ENCODE measurements at places on chromosomes 12 and 14.

DNA sequence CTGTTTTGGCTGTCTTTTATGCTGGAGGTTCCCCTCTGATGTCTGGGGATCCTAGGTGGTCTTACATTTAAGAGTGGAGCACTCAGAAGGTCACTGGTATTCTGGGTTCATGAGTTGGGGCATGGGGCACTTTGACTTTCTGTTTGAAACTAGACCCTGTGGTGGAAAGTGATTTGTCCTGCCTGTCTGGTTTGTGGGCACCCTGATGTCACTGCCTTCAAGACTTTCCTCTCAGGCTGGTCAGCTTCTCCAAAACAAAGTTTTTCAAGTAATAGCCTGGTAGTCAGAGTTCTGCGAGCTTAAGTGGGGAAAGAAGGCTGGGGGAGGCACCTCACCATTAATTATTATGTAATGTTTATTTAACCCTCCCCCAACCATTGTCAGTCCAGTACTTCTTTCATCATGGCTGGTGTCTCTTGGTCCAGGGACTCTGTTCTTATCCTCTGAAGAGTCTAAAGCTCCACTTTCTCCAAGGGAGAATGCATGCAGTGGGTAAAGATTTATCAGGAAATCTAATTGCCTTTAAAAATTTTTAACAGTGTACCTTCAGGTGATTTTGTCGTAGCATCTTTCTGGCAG is 35.3 kb downstream of the ZC3H14 start:
- no peak for DNase-seq

DNA sequence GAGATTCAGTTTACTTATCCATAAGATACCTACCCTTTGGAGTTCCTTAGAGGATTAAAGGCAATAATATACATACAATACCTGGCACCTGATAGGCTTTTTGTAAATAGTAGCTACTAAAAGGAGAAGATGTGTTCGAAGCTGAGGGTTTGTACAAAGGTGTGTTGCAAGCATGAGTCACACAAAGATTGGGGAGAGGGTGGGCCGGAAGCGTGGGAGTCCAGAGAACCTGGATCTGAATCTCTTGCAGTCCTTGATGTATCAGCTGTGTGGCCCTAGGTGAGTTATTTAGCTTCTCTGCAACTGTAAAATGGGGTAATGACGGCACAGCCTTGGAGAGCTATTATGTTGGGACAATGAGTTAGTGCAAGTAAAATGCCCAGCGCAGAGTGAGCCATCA is 61.6 kb upstream of the PSMC1 start:
- DNase-seq = no peak

DNA sequence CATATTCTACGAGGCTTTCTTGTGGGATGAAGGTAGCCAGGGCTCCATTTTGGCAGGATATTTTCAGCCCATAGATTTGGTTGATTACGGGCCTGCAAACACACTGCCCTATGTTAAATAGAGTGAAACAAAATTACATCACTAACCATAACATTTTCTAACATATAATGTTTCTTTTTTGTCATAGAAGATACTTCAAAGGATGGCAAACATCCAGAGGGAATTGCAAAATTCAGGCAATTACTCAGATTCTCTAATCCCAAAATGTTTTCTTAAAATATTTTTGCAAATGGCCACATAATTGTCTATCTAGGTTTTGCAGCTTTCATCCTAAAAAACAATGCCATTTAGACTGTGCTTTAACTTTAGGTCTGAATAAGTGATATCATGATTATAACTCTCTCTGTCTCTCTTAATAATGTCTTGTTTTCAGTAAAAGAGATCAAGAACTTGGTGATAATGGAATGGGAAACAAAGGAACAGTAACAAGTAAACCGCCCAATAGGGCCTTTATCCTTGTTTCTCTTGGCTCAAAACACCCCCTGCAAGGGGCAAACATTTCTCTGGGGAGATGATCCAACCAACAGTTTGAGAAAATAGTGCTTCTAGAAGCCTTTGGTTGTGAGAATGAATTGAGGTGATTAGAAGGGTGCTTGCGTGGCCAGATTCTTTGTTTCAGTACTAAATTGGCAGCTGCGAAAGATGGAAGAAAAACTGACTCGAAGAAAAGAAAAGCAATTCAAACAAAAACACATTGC is 54.4 kb upstream of the BTG1 start:
- no peak for DNase-seq

- DNase-seq = no peak
These were observed 32.3 kb downstream of the DRAM1 start for GRCh38 chr12:101909646-101910045.

DNA sequence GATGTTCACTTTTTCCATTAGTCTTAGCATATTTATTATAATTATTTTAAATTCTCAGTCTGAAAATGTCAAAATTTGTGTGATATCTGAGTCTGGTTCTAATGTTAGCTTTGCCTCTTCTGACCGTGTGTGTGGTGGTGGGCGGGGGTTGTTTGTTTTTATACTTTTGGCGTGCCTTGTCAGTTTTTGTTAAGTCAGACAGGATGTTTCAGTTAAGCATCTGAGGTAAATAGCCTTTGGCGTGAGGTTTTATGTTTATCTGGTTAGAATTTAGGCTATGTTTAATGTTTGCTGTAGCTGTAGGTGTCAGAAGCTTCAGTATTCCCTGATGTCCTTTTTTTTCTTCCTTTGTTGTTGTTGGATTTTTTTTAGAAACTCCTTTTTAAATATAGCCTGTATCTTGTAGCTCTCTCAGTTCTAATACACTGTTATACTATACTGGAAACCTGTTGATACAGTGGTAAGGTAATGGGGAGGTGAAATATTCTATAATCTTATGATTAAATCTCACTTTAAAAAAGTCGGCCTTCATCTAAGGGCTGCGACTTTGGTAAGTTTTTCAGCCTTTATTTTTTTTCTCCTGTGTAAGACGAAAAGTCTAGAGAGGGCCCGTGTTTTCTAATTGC is 111.6 kb downstream of the SCAF11 start:
- no peak for DNase-seq

DNA sequence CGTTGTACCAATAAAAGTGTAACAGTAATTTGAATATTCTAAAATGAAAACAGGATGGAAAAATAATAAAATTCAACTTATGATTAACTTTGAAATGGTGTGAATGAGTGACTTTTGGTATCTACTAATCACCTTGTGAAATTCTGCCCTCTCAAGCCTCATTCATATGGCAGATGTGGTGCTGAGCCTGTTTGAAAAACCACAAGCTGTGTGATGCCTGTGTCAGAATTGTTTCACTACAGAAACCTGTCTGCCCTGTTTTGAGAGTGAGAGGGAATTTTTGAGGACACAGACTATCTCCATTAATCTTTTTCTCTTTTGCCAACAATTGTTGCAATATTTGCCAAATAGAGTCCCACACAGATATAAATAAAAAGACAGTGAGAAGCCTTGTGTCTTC is 3.9 kb upstream of the RNU6-7 start:
- DNase-seq = no peak

DNA sequence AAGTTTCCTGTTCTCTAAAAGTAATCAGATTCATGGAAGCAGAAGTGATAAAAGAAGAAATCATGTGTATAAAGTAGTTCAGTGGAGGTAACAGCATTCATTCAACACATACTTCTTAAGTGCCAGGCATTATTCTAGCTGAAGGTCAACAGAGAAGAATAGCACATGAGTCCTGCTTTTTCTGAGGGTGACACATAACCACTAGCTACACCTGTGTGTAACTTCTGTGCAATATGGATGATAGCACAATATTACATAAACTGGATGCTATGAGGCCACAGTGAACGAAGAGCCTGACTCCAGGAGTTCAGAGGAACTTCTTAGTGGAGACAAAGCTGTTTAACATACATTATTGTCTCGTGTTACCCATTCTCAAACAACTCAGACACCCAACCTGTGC is 114.3 kb upstream of the PCED1B start:
- no peak for DNase-seq

- no peak for DNase-seq
These were observed 28.3 kb downstream of the C12orf75 start for GRCh38 chr12:105358789-105359188.

DNA sequence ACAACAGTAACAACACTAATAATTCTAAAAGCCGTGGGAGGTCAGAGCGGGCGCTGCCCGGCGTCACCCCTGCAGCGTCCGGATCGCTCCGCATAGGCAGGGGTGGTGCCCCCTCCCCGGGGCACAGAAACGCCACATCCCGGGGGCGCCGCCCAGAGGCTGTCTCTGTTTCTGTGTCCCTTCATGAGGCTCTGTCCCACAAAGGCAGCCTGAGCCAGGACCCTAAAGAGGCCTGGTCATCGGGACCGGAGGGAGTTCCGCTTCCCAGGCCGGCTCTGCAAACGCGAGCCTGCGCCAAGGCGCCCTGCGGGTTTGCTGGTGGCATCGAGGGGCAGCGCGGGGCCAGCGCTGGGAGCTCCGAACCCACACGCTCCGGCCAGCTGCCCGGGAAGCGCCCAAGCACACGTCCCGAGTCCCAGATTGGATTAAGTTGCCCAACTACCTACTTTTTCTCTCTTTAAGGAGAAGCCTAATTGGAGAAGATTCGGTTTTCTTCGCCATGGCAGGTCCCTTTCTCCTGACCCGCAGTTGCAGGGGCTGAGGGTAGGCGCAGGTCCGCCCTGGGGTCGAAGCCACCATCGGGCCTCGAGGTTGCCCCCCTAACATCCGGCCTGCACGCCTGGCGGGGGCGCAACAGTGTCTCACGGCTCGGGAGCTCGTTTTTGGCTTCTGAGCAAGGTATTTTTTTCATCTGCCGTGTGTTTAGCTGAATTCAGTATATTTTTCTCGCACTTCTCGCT is 421.7 kb downstream of the VRK1 start:
- no peak for DNase-seq

GRCh38 chr12:18165422-18165871 is 75.5 kb upstream of the RERGL start:
- DNase-seq = no peak

GRCh38 chr12:54384591-54385041 is at the start of gene ZNF385A:
ZNF385A (minus strand) TSS chr12:54384733; CDS start chr12:54384514, 219 bp downstream.
- DNase-seq = no peak

GRCh38 chr12:130300090-130300489 is 37.6 kb upstream of the PIWIL1 start:
- DNase-seq = no peak

DNA sequence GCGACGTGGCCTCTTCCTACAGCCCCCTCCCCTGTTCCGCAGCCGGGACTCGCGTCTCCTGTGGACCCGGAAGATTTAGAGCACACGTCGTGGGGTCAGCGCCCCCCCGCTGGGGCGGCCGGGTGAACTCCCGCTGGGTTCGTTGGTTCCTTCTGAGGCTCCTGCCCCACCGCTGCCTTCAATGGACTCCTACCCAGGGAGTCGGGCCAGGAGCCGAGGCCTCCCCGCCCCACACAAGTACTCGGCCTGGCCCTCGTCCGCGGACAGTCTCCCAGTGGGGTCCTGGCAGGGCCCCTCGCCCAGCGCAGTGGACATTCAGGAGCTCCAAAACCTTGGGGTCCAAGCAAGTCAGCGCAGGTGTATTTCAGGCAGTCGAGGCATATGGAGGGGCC is 1.2 kb downstream of the MMP17 start:
- no peak for DNase-seq

DNA sequence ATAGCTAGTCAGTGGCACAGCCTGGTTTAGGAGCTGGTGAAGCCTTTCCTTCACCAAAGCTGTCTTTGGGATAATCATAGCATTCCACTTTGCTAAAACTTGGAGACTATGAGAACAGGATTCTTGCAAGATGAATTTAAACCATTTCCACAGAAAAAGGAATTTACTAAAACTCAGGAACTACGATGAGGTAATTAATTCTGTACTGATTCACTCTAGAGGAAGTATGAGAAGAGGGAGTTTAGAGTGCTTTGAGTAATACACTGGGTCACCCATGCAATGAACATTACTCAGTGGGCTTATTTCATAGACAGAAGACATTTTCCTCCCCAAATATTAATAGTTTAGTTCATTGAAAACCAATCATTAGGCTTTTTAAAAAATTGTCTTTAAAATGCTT is 73.0 kb downstream of the RMST start:
- no peak for DNase-seq

- DNase-seq = no peak
These were observed 43.6 kb downstream of the IRF2BPL start for GRCh38 chr14:76984787-76985375.

- no peak for DNase-seq
These were observed 8.9 kb upstream of the C14orf132 start for GRCh38 chr14:96030108-96030760.

DNA sequence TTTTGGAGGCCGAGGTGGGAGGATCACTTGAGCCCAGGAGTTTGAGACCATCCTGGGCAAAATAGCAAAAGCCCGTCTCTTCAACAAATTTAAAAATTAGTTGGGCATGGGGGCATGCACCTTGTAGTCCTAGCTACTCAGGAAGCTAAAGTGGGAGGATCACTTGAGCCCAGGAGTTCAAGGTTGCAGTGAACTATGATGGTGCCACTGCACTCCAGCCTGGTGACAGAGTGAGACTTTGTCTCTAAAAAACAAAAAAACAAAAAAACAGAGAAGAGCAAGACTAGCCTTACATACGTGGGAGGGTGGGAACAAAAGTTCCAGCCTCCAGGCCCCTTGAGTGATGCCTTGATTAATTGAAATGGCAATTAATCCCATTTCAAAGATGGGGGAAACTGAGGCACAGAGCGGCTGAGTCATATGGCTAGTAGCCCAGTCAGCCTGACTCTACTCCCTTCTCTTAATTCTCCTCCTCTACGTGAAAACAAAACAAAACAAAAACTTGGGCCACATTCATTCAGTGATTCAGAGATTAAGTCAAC is 3.3 kb upstream of the FAM222A start:
- no peak for DNase-seq

- no peak for DNase-seq
These were observed 57.6 kb upstream of the BEGAIN start for GRCh38 chr14:100644784-100645183.

GRCh38 chr12:49763006-49763591 is 21.7 kb downstream of the TMBIM6 start:
- DNase-seq = no peak

DNA sequence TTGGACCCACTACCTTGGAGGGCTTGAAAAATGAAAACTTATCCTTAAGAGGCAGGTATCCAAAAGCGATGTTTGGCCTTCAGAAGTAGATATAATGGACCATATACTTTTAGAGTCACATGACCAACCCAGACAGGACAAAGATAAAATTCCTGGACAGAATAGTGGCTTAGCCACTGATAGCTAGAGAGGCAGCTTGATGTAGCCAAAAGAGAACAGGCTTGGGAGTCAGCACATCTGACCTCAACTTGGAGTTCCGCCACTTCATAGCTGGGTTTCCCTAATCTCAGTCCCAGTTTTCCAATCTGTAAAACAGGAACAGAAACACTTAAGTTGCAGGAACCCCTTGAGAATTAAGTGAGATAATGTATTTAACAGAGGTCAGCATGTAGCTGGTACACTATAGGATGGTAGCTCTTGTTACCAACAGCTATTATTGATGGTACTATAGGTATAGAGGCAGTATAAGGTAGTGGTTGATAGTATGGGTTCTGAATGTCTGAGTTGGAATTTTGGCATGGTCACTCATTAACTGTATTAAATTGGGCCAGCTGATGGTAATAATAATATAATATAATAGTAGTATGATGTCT is 63.2 kb upstream of the USP44 start:
- no peak for DNase-seq

- no peak for DNase-seq
These were observed 170.6 kb upstream of the GARIN6 start for GRCh38 chr12:99476956-99477355.

GRCh38 chr14:31501870-31502269 is 14.0 kb upstream of the GPR33 start:
- DNase-seq = no peak

- no peak for DNase-seq
These were observed 12.2 kb upstream of the KLC1 start for GRCh38 chr14:103616635-103617300.
